ENCODE measurements at places on chromosomes 13 and 19.

- DNase-seq = no peak
Measured at GRCh38 chr13:34547929-34548328, 394.1 kb upstream of the NBEA start.

GRCh38 chr13:30151388-30151787, 156.0 kb downstream of the KATNAL1 start:
- DNase-seq = no peak

DNA sequence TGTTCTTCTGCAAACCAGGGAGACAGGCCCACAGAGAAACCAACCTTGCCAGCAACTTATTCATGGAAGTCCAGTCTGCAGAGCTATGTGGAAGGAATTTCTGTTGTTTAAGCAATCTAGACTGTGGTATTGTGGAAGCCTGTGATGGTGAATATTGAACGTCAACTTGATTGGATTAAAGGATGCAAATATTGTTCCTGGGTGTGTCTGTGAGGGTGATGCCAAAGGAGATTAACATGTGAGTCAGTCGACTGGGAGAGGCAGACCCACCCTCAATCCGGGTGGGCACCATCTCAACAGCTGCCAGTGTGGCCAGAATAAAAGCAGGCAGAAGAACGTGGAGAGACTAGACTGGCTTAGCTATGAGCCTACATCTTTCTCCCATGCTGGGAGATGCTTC, 606.0 kb downstream of the EFNB2 start:
- DNase-seq = no peak

GRCh38 chr19:16895467-16896145, 6.8 kb downstream of the F2RL3 start:
- DNase-seq = no peak

DNA sequence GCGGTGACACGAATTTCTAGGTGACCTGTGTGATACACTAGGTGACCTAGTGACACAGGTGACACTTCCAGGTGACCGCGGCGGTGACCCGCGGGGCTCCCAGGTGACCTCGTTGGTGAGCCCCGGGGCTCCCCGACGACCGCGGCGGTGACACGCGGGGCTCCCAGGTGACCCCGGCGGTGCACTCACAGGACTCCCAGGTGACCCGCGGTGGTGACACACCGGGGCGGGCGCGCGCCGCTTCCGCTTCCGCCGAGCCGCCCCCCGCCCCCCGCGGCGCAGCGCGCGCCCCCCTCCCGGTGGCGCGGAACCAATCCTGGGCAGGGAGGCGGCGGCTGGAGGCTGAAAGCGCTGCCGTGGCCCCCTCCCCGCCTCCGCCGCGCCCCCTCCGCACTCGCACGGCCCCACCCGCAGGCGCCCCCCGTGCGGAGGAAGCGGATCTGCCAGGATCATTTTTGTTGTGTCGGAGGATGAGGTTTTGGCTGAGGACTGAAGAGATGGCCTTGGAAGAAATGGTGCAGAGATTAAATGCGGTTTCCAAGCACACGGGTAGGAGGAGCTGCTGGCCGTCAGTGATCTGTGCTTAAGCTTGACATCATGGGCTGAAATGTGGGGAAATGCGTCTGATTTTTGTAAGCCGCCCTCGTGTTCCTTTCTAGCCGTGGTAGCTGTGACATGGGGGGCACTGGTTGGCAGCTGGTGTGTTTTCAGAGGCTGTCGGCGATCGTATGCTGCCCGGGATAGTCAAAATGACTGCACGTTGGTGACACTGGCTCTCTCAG, at the start of gene MCF2L:
TSS of gene MCF2L (plus strand) at position 305 of the 782 bp plus-strand sequence. CDS start at position 471, 166 bp downstream.
- peak; percentile 82 for DNase-seq

DNA sequence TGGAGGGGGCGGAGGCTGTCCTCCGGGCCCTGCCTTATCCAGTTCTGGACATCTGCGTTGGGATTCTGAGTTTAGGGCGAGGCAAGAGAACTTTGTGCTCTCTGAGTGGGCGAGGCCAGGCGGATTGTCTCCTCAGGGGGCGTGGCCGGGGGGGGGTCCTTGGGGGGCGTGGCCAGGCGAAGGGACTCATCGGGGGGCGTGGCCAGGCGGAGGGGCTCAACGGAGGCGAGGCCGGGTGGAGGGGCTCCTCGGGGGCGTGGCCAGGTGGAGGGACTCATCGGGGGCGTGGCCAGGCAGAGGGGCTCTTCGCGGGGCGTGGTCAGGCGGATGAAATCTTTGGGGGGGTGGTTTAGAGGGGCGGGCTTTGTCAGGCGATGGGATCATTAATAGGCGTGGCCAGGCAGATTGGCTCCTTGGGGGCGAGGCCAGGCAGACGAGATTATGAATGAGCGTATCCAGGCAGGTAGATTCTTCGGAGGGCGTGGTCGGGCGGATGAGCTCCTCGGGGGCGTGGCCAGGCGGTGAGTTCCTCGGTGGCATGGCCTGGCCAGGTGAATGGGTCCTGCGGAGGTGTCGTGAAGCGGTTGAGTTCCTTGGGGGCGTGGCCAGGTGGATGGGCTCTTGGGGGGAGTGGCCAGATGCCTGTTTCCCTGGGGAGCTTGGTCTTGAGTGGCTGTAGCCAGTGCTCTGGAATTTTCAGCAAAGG, 10.3 kb upstream of the CACNG7 start:
- DNase-seq = no peak

- DNase-seq = no peak
Measured at GRCh38 chr19:2703691-2704216, 1.3 kb upstream of the GNG7 start.

DNA sequence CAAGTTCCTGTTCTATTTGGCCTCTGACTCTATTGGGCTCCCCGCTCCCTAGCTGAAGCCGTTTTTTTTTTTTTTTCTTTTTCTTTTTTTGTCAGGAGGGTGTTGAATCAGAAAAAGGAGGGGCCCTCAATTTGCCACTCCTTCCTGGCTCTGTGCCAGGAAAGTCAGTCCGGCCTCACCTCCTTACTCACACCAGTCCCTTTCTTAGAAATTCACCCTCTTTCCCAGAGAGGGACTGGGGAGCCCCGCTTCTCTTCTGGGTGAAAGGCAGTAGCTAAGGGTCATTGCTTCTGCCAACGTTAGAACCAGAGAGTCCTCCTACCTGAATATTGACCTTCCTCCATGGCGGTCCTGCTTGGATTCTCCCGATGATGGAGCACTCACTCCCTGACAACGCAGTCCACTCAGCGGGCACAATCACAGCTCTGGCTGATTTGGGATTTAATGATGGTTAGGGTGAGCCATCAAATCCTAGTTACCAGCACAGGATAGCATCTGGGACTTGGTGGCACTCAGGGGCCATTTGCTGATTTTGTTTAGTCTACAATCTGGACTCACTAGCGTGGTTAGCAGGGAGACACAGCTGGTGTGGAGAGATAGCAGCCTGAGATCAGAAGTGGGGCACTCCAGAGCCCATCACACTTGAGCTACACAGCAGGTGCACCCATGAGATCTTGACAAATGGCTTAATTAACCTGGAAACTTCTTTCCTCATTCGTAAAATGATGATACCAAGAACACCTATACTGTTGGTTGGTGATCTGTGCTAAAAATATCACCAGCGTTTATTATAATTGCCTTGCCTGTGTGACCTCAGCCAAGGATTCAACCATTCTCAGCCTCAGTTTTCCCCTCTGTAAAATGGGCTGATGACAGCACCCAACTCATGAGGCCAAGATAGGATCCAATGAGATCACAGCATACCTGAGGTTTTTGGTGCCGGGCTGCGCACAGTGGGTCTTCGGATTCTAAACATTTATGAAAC, 2.2 kb downstream of the FCER2 start:
- no peak for DNase-seq

DNA sequence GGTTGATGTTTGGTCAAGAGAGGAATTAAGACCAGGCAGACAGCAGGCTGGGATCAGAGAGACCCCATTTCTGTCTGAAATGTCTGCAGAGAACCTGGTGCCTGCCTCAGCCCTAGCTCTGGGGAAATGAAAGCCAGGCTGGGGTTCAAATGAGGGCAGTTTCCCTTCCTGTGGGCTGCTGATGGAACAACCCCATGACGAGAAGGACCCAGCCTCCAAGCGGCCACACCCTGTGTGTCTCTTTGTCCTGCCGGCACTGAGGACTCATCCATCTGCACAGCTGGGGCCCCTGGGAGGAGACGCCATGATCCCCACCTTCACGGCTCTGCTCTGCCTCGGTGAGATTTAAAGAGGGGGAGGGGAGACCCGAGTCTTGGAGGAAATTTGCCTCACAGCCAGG, at the start of gene LILRB4:
TSS of gene LILRB4 (plus strand) at position 256 of the 400 bp plus-strand sequence. CDS start at position 305, 49 bp downstream.
- no peak for DNase-seq

GRCh38 chr13:41595298-41595697, 137.9 kb downstream of the RGCC start:
- DNase-seq = no peak

GRCh38 chr13:65912516-65912915, 1317.6 kb downstream of the PCDH9 start:
- DNase-seq = no peak

GRCh38 chr19:42326969-42327368, 1.5 kb downstream of the MEGF8 start:
- DNase-seq = no peak

DNA sequence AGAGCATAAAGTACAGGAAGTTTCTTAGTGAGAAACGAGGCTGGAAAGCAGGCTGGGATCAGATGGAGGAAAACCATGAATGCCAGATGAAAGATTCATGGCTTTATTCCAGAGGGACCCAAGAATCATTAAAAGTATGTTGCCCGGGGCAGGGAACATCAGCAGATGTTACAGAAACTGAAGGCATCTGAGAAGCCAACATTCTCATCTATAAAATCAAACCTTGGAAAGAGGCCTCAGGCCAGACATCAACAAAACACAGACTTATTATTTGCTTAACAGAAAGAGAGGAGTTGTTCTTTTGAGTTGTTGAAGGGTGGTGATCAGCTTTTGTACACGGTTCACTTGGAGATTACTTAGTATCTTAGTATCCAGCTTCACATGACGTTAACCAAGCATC, 543.6 kb downstream of the RFC3 start:
- DNase-seq = no peak

- no peak for DNase-seq
Measured at GRCh38 chr13:93552596-93552995, 326.0 kb downstream of the GPC6 start.

DNA sequence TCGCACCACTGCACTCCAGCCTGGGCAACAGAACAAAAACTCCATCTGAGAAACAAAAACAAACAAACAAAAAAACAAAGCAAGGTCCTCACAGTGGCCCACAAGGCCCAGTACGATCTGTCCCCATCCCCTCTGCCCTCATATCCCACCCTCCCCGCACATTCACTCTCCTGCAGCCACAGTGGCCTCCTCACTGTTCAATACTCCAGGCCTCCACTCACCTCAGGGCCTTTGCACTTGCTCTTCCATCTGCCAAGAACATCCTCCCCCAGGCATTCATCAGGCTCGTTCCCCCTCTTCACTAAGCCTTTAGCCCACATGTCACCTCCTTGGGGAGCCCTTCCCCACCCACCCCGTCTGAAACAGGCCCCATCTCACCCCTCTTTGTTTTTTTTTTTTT, 4.6 kb downstream of the TMEM143 start:
- no peak for DNase-seq

- no peak for DNase-seq
Measured at GRCh38 chr19:33627962-33628839, 6.4 kb downstream of the CHST8 start.

GRCh38 chr19:52566588-52566987, 3.5 kb upstream of the ZNF701 start:
- no peak for DNase-seq

GRCh38 chr13:100566543-100566942, 22.0 kb downstream of the GGACT start:
- no peak for DNase-seq

DNA sequence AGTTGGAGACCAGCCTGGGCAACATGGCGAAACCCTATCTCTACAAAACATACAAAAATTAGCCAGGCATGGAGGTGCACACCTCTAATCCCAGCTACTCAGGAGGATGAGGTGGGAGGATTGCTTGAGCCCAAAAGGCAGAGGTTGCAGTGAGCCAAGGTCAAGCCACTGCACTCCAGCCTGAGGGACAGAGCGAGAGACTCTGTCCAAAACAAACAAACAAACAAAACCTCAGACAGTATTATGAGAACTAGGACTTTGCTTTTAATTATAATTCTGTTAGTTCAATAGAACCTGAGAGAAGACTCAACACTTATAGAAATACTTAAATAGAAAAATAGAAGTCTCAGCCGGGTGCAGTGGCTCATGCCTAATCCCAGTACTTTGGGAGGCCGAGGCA, 31.1 kb upstream of the TPM4 start:
- no peak for DNase-seq

- no peak for DNase-seq
Measured at GRCh38 chr19:5006201-5006600, 37.3 kb downstream of the KDM4B start.

DNA sequence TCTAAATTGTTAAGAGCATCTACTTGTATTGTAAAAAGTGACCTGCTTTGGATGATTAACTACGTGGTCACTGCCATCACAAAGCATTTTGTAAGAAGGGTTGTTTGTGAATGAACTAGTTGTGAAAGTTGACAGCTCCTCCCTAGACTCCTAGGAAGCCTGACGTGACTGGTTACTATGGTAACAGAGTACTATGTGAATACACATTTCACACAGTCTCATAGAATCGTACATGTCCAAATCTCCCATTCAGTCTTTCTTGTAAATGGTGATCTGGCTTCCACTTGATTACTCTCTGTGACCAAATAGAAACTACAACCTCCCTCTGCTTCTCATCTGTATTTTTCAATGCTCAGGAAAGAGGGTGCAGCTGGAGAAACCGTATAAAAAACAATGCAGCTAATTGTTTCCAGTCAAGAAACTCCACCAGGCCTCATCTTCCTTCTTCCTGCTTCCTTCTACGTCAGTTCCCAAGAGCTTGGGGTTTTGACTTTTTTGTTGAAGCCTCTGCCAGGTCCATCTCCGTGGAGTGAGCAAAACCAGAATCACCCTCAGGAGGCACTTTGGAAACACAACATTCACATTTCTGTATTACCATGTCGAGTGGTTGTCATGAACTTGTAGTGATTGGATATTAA, 83.4 kb downstream of the GPC6 start:
- DNase-seq = no peak

GRCh38 chr19:43561139-43561970, 14.0 kb downstream of the XRCC1 start:
- DNase-seq = no peak

DNA sequence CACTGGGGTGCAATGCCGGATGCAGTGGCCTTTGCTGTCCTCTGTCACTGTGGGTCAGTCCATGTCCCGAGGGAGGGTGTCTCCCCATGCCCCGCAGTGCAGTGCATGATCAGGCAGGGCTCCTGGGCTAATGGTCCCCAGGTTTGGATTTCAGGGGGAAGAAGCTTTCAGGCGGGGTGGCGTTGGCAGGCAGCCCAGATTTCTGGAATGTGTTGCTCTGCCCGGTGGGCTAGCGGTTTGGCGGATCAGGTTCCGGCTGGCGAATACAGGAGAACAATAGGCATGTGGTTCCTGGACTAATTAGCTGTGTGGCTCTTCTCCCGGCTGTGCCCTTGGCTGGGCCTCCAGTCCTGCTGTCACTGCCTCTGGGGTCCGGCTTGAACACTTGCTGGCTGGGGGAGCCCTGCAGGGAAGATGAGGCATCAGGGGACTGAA, 141.3 kb downstream of the FGF9 start:
- no peak for DNase-seq
